ENCODE measurements at places on chromosomes 11 and 22.

DNA sequence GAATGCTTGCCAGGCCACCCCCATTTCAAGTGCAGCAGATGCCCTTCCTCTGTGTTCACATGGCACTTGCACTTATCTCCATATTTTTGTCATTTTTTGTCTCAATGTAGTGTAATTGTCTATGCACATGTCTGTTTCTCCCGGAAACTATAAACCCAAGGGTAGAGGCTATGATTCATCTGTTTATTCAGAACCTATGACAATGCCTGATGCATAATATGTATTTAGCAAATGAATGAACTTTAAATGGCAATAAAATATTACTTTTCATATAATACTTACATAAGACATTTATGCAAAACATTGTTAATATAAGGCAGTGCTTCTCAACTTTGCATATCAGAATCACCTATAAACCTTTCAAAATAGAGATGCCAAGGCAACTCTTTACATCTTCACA lies 6.7 kb downstream of the PAK1 start:
- no peak for DNase-seq

DNA sequence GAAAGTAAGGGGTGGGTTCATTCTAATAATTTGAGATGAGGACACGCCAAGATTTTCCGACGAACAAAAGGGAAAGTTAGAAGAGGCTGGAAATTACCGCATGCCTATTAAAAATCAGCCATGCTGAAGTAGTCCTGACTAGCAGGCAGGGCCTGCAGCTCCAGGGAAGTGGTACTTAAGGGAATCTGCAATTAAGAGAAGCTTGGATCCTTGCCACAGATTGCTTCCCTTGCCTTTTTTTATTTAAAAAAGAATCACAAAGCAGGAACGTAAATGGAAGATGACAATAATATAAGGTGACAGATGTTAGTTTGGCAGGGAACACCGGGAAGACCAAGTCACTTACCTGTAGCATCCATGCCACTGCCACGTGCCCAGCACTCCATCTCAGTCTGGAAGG lies 359.3 kb downstream of the CADM1 start:
- no peak for DNase-seq

- DNase-seq, result no peak
Measured at GRCh38 chr22:17199003-17199731, 20.1 kb downstream of the ADA2 start.

DNA sequence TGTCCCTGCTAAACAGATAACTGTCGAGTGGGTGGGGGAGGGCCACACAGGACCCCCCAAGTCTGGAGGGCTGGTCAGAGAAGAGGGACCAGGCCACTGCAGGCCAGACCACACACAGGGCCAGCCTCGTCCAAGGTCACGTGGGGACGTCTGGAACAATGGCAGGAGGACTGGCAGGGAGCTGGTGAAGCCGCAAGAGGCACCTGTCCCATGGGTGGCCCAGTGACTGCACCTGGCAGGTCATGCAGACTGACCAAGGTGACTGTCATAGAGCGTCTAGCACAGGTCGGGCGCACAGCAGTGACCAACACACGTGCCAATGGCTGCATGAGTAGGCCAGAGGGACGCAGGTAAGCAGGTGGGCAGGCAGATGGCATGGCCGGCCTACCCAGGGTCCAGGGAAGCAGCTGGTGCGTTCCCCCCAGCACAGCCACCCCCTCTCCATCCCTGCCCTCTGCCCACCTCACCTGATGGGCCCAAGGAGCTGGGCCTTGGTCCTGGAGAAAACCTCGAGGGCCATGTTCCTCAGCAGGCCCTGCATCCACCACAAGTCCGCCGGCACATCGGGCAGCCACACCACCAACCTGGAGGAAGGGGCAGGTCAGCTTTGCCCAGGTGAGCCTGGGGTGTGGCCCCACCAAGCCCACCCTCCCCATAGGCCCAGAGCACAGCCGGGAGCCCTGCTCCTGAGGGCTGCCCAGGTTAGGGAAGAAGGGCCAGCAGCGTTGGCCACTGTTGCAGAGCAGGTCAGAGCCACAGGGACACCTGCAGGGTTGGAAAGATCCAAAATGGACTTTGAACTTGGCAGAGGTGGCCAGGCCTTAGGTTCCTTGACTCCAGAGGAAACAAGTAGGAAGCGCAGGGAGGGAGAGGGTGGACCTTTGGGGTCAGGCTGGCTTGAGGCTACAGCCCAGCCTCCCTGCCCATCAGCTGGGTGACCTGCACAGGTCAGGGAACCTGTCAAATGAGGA lies 10.4 kb downstream of the PNPLA5 start:
- DNase-seq, result no peak

DNA sequence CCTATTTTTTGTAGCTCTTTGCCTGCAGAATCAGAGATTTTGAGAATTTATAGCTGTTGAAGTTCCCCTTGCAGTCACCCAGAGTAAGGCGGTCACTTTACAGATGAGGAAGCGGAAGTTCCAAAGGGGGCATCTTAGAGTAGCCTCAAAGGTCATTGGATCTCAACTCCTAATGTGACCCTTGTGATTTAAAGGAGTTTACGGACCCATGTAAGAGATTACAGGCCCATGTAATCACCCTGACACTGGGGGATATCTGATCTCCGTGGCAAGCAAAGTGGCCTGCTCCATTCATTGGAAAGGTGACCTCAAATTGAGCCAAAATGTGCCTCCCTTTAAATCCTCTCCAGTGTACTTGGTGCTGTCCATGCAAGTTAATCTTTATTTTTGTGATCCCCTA lies 15.7 kb downstream of the P2RX3 start:
- DNase-seq, result no peak

DNA sequence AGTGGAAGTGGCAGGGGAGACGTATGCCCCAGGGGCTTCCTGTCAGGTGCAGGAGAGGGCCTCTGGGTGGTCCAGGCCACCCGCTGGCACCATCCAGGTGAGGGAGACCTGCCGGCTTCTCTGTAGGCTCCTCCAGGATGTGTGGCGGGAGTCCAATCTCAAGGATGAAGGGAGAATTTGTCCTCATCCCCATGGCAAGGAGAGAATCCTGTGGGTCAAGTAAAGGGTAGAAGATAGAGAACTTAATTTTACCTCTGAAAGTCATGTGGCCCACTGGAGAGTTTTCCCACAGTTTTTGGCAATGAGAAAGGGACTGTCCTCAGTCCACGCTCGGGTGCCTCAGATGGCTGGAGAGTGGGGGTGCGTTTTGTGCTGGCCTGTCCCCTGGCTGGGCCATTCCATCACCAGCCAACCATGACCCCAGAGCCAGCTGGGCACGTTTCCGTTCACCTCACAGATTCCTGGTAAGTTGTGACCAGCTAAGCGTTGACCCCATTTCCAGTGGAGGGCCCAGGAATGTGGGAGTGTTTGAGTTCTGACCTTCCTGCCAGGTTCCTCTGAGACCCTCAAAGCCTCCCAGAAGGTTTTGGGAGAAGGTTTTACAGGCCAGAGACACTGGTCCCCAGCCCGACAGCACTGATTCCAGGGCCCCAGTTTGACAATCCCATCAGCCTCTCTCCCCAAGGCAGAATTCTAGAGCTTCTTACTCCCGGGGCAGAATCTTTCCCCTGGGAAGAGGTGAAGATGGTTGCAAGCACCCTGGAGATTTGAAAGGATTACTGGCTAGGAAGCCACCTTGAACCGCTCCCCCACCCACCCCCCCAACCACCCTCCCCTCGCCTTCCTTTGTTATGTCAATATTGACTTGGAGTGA lies 2.6 kb downstream of the OVOL1 start:
- DNase-seq, result no peak

GRCh38 chr11:26997378-26997777 lies 3.5 kb downstream of the FIBIN start:
- no peak for DNase-seq

DNA sequence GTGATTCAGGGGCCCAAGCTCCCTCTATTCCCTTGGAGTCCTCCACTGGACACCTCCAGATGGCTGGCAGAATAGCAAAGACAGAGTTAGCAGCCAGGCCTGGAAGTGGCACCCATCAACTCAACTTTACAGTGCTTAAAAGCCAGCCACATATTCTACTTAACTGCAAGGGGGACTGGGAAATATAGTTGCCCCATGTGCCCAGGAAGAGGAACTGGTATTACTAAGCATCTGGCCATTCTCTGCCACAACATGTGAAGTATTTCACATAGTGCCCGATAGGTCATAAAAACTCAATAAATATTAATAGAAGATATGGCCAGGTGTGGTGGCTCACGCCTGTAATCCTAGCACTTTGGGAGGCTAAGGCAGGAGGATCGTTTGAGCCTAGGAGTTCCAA lies 5.5 kb upstream of the IL10RA start:
- DNase-seq, result no peak

- DNase-seq, result no peak
Measured at GRCh38 chr11:92866679-92867282, 102.7 kb upstream of the MTNR1B start.

GRCh38 chr11:107780775-107781174 lies 68.9 kb upstream of the SLN start:
- DNase-seq, result no peak

DNA sequence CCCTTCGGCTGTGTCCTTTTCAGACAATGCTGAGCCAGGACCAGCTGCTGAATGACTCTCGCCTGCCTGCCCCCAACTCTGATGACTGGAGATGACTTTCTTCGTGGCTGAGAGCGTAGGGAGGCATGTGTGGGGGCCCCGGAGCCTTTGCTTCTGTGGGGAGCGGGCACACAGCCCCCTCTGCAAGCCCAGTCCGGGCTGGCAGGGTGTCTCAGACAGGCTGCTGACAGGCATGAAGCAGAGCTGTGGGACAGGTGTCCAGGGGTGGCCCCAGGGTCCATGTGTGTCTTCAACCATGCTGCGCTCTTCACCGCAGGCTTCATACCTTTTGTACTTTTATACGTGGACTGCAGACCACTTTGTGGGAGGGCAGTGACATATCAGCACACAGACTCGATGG lies 16.6 kb downstream of the CYB5R2 start:
- no peak for DNase-seq

- DNase-seq, result no peak
Measured at GRCh38 chr22:43128928-43129424, 14.2 kb downstream of the MCAT start.

DNA sequence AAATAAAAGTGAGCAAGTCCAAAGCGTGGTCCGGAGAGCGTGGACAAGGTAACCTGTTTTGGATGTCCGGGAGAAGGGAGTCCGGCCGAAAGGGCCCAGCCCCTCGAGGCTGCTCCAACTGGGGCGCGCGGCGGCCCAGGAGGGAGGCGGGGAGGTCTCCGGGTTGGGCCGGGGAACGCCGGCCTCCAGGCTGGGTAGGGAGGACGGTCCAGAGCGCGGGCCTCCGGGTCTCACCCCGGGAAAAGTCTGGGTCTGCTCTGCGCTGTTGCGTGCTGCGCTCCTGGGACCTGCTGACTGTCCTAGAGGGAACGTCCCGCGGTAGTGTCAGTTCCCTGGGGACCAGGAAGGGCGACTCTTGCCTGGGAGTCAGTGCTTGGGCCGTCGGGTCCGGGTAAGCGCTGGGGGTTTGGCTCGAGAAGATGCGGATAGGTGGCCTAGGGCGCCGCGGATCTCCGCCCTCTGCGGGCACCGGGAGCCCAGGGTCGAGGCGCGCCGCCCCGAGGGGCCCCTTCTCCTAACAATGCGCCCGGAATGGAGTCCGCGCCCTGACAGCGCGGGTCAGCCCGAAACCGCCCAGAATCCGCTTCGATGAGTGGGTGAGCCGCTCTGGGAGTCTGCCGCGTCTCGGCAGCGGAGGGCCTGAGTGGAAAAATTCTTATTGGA lies 988 bp upstream of the FLI1 start:
- no peak for DNase-seq

- DNase-seq, result no peak
Measured at GRCh38 chr11:64218628-64219353, 7.2 kb downstream of the TRPT1 start.

GRCh38 chr11:6611092-6611962 lies 689 bp downstream of the TAF10 start:
- DNase-seq, result no peak

DNA sequence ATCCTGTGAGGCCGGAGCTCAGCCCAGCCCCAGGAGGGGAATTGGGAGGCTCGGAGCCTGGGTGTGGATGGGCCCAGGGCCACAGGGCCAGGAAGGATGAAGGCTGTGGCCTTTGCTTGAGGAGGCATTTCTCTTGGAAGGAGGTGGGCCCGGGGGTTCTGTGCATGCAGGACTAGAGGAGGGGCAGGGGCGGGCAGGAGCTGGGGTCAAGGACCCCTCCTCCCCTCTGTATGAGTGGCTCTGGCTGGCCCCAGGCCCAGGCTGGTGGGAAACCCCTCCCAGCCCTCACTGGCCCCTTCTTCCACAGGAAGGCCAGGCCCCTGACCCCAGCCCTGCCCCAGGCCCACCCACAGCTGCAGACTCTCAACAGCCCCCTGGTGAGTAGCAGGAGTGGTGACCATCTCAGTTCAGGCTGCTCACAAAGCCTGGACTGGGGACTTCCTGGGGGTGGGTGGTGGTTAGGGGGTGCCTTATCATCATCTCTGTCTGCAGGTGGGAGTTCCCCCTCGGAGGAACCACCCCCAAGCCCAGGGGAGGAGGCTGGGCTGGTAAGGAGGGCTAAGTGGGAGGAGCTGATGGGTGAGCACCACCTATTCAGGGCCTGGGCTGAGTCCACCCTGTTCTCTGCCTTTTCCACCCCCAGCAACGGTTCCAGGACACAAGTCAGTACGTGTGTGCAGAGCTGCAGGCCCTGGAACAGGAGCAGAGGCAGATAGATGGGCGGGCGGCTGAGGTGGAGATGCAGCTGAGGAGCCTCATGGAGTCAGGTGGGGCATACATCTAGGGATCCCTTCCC lies 6.0 kb downstream of the KCNK7 start:
- no peak for DNase-seq

GRCh38 chr22:19974935-19975706 lies 33.5 kb upstream of the TXNRD2 start:
- no peak for DNase-seq

DNA sequence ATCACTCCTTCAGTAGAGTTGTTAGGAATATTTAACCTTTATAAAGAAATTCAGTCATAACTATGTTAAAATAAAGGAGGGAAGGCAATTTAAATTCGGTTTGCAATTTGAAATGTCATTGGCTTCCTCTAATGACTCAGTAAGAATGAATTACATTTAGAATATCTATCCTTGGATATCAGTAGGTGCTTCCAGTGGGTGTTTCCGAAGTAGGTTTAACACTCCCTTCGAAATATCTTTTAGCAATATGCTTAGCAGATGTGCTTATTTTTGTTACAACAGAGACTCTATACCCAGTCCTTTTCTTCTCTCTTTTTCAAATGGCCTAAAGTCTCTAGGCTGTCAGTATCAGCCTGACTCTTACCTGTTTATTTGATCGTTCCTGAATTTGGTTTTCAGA lies 103.7 kb upstream of the RASSF10 start:
- no peak for DNase-seq

GRCh38 chr11:77193911-77194830 lies 66.1 kb downstream of the MYO7A start:
- DNase-seq, result no peak
